ENCODE measurements at places on chromosomes 5 and 9. TPM values are rescaled to one million over a fixed set of nuclear protein-coding genes. Genes with fewer than 3 reads are reported as not detected.
A peak's percentile ranks its signal among the peaks of the same experiment; 100 is the strongest.

Gene ENTREP1
- 2.0 TPM for total RNA-seq

Gene CLIC3
- total RNA-seq, result 0.39 TPM

Gene AIF1L
- 20.2 TPM for total RNA-seq

Gene GLDC
- total RNA-seq, result 8.9 TPM

Gene GABRA1
- 0.41 TPM for total RNA-seq

Gene GLRA1
- total RNA-seq, result not detected

Gene IFNB1
- 3.2 TPM for total RNA-seq

Gene LIFR
- total RNA-seq, result 20.3 TPM

Gene OR1J2
- total RNA-seq, result not detected

Gene ESM1
- 0.54 TPM for total RNA-seq

DNA sequence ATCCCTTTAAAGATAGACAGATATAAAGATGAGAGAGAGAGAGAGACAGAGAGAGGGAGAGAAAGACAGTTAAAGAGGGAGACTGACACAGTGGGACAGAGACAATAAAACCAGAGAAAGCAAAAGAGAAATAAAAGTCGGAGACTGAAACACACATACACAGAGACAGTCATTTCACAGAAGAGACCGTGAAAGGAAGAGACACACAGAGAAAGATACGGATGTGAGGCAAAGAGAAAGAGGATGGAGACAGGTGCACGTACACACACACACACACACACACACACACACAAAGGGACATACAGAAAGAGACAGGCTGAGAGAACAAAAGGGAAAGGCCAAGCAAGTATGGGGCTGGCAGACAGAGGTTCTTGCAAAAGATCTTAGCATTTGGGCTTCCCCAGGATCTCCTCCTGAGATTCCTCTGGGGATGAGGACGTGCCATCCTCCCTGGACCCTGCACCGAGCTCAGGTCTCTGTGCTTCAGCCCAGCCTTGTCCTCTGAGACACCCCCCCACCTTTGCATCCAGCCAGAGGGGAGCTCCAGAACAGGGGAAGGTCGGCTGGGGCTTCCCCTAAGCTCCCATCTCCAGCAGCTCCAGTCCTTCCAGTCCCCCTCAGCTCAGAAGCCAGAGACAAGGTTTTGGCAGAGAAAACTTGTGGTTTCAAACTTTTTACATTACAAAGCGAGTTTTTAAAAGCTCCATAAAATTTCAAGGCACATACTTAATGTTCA, 318.4 kb upstream of the PANK3 start:
- no peak for DNase-seq

GRCh38 chr5:170393235-170393634, 4.1 kb upstream of the KCNMB1 start:
- DNase-seq, result no peak

DNA sequence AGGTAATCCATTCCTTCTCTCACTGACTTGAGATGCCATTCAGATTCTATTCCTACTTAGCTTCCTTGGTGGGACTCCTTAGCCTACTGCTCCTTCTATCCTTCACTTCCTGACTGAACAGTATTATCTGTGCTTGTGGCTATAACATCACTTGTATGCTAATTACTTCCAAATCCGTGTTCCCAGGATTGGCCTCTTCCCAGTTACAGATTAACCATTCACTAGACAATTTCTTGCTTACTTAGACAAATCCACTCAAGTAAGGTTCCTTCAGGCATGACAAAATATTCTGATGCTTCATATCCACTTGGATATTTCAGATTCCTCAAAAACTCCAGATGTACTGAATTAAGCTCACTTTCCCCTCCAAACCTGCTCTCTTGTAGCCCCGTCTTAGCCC, 18.3 kb downstream of the LIFR start:
- DNase-seq, result no peak

DNA sequence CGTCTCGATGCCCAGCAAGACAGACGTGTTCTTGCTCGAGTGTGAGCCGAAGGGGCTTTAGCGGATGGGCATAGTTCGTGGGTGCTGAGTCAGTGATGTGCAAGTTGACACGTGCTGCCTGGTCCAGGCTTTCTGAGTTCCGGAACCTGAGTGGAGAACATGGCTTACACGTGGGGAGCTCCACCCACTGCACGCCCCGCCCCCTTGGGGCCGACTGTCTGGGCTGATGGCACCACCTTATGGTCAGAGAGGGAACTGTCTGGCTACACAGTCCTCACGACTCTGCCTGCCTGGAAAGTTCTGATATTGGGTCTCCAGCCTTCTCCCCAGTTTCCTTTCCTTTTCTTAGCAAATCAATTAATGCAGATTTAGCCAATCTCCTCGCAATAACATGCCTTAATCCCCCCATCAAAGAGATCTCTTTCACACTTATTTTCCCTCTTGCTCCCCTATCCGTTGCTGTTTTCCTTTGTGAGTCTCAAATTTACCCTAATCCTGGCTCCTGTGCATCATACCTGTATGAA, 3.8 kb upstream of the STC2 start:
- DNase-seq, result peak; percentile 70

DNA sequence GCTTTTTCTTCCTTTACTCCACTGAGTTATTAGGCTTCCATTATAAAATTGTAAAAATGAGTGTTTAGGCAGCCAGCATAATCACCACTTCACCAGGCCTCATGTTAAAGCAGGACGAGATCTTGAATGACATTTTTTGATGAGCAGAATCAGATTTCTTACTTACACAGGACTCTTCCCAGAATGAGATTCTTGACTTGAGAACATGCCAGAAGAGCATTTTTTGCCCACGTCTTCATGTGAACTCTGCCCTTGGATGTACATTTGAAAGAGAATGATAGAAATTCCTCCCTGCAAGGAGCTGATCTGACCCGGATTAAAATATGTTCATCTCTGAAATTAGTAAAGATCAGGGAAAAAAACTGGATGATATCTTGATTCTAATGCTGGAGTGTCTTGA, 212.1 kb upstream of the ADRA1B start:
- peak; percentile 3 for DNase-seq

DNA sequence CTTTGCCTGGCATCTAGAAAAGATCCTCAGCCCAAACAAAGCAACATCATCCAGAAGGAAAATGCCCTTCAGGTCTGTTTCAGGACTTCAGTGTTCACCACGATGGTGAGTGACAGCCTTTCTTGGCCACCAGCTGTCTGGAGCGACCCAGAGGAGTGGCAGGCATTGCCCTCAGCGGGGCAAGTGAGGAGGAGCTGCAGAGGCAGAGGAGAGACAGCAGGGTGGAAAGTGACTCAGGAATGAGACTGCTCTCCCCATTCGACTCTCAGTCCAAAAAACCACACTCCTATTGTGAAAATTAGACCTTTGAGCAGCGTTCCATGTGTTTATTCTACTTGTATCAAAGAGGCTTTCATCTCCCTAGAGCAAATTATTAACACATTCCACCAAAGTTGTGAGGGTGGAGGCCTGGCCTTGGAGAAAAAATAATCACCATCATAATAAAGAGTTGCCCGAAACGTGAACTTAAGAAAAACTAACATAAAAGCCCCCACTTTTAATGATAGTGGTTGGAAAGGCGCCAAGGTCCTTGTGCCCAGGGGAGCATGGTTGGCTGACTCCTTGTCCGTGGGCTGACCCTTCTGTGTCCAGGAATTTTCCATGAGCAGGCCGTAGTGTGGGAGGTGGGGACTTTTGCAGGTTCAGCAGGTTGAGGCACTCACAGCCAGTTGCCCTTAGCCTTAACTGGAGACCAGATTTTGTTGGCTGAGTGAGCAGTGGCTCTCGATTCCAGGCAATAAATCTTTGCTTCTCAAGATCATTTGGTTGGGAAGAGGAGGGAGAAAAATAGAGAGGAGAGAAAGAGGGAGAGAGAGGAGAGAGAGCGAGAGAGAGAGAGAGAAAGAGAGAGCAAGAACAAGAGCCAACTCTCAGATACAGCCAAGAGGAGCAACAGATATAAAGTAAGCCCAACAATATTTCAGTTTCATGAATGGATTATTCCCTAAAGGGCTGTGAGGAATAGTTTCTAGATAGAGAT, 125.9 kb upstream of the ANKRD55 start:
- DNase-seq, result peak; percentile 47

DNA sequence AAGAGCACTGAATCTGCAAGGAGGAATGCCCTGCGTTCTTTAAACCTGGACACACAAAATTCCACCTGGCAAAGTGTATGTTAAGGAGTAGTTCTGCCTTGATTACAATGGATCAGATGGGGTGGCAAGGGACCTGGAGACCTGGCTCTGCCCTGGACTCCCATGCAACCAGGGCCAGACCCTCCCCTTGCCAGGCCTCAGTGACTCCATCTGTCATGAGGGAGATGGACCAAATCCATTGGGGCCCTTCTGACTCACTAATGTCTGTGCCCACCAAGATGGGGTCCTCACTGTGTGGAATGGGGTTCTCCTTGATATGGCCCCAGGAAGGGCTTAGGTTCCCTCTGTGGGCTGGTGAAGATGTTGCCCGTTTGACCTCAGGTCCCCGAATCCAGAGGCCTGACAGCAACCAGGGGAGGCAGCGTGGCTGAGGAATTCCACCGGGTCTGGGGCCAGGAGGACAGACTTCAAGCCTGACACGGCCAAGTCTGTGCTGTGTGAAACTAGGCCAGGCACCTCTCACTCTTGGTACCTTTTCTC, 100.3 kb downstream of the PAX5 start:
- no peak for DNase-seq

DNA sequence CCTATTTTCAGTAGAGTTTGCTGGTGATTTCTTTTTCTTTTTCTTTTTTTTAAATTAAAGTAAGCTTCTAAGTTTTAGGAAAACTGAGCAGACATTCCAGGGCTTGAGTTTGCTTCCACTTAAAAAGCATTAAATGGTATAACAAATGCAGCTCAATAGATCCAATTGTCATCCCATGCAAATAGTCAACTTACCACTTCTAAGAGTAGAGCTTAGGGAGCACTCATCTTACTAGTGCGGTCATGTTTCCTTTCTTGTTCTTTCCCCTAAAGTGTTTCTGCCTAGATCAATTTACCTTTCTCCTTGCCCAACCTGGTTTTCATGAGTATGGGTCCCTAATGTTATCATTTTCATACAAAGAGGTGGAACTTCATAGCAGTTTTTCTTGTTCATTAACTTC, 13.0 kb upstream of the CEP120 start:
- DNase-seq, result no peak

DNA sequence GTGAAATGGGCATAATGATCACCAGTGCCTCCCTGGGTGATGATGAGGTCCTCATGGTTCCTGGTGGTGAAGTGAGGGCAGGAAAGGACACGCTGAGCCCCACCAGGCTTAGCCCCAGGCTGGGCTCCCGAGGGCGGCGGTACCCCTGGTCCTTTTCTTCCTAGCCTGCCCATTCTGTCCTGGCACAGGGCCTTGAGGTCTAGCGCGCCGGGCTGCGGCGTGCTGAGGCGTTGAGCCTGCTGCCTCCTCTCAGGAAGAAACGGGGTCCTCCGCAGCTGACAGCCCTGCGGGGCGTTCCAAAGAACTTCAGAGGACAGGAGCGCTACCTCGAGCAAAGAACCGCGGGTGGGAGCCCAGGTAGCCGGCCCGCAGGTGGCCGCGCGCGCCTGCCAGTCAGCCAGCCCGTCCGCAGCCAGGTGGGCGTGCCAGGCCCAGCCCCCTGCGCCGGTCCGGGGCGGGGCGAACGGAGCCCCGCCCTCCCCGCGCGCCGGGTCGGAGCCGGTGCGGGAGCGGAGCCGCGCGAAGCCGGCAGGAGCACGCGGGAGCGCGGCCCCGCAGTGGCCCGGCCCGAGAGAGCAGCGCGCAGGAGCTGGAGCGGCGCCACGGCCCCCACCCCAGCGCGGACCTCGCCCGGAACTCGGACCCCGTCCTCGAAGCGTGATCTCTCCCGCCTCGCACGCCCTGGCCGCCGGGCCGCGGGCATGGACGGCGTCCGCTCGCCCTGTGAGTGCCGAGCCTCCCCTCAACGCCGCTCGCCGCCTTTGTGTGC, at the start of gene WNK2:
WNK2 (plus strand) TSS at position 477 of the 769 bp plus-strand sequence. CDS start 791 bp downstream, outside the sequence.
- no peak for DNase-seq

GRCh38 chr5:53035868-53036381, 46.8 kb downstream of the ITGA2 start:
- DNase-seq, result peak; percentile 49

DNA sequence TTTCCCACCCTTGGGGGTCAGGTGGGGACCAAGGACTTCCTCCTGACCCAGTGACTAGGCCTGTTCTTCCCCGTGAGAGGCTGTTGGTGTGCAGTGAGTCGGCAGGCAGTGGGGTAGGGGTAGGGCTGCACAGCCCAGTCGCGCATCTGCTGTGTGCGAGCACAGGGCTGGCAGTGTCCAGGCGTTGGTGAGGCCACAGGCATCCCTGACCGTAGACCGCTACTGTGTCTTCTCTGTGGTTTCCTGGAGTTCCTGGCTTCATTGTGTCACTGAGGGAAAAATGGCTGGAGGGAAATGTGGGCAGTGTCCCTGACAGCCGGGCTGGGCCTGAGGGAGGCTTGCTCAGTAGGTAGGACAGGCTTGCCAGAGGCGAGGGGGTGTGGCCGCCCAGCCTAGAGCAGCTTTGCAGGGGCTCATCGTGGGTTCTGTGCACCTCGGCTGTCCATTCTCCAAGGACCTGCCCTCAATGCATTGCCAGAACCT, 95.4 kb downstream of the CACNA1B start:
- DNase-seq, result no peak

- DNase-seq, result no peak
Observed at GRCh38 chr5:10556893-10557746, 6.8 kb upstream of the ANKRD33B start.

DNA sequence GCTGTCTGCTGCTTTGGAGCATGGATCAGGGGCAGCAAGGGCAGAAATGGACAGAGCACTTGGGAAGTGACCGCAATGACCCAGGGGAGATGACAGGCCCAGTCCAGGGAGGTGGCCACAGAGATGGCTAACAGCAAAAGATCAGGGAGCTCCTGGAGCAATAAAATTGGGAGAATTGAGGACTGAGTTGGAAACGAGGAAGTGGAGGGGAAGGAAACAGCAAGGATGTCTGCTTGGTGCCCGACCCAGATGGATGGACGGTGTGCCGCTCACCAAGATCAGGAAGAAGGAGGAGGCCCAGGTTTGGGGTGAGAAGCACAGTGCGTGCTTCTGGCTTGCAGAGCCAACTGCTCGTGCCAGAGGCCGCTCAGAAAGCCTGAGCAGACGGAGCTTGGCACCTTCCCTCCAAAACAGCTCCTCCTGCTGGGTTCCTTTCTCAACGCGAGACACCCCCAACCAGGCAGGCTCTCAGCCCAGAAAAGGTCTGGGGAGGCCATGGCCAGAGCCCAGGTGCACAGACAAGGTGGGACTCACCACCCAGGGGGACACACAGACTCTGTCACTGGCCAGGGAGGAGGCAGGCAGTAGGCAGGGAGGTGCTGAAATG, 1.7 kb upstream of the SLC34A1 start:
- no peak for DNase-seq

GRCh38 chr9:18888290-18888689, 144.7 kb downstream of the SAXO1 start:
- DNase-seq, result peak; percentile 56

DNA sequence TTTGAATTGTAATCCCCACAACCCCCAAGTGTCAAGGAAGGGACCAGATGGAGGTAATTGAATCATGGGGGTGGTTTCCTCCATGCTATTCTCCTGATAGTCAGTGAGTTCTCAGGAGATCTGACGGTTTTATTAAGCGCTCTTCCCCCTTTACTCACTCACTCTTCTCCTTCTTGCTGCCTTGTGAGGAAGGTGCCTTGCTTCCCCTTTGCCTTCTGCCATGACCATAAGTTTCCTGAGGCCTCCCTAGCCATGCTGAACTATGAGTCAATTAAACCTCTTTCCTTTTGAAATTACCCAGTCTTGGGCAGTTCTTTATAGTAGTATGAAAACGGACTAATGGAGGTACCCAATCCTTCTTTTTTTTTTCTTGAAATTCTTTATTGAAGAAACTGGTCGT, 2.2 kb upstream of the CEP120 start:
- DNase-seq, result no peak

Data from astrocyte (in vitro differentiated cells and primary cell).